Psoas muscle (tissue), 8 donors: ENCODE measurements at places on chromosomes 5 and 9.

DNA sequence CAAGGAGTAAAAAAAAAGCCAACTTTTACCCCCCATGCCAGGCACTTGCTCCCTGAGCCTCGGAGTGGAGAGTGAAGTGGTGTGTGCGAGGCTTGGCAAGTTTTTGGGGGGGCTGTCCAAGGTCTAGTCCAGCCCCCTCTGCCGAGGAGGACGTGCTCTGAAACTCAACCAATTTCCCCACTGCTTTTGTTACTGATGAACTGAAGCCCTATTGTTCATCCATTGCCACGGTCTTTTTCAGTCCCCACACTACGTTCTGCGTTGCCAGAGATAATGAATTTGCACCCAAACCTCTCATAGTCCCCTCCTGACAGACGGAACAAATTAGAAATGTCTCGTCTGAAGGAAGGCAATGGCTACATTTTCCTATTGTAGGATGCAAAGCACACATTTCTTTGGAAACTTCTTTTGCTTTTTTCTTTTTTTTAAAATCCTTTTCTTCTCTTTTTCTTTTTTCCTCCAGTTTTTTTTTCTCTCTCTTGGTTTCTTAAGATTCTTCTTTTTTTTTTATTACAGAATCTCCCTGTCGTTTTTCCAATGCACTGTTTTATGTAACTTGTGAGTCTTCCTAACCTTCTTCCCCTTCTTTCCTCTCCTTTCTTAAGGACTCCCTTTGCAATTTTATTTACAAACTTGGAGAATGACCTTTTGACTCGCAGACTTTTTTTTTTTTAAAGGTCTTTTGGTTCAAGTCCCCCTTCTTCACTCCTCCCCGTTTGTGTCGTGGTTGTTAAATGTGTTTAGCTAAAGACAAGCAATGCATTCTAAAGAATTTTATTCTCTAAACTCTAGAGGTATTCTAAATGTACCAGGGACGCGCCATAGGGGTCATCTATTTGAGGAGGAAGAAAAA, 209.5 kb downstream of the MEF2C start:
- DNase-seq = no peak

- DNase-seq = no peak
These were observed 55.3 kb downstream of the LIX1 start for GRCh38 chr5:97087138-97087537.

DNA sequence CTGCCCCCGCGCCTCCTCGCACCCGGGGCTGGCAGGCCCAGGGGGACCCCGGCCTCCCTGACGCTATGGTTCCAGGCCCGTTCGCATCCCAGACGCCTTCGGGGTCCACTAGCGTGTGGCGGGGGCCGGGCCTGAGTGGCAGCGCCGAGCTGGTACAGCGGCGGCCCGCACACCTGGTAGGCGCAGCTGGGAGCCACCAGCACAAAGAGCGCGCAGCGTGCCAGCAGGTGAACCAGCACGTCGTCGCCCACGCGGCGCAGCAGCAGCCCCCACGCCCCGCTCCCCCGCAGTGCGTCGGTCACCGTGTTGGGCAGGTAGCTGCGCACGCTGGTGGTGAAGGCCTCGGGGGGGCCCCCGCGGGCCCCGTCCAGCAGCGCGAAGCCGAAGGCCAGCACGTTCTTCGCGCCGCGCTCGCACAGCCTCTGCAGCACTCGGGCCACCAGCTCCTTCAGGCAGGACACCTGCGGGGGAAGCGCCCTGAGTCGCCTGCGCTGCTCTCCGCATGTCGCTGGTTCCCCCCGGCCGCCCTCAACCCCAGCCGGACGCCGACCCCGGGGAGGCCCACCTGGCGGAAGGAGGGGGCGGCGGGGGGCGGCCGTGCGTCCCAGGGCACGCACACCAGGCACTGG, 548 bp downstream of the TERT start:
- no peak for DNase-seq

DNA sequence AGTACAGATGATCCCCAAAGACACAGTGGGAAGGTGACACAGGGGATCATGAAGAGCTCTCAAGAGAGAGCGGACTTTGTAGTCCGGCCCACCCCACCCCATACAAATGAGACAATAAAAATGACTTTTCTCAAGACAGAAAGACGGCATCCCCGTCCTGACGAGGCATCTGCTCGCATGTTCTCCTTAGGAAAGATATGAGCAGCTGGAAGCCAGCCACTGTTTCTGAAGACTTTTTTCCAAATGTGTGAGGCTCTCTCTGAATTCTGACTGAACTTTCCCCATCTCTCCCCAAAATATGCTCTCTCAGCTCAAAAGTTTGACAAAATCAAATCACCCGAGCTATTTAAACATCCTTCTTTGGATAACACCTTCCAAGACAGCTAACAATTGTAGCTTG, 105.2 kb downstream of the RFK start:
- no peak for DNase-seq

- no peak for DNase-seq
These were observed 10.6 kb downstream of the HMCN2 start for GRCh38 chr9:130276121-130276520.

GRCh38 chr5:132414634-132415378, 45.3 kb downstream of the SLC22A5 start:
- DNase-seq = no peak

GRCh38 chr5:90359073-90359920, 50.3 kb downstream of the CETN3 start:
- no peak for DNase-seq

DNA sequence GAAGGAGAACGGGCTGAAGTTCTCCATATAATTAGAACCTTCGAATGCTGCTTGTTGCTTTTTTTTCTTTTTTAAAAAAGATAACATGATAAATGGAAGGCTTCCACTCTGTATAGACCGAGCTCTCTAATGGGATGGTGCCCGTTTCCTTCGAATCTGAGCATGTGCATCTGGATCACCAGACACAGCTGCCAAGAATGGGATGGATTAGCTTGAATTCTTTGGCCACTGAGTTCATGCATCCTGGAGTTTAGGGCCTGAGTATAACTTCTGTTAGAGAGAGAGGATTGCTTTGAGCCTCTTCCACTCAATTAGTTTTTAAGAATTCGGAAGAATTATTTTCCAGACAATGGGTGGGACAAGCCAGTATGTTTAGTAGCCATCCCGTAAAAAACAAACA, 93.7 kb upstream of the GDNF start:
- DNase-seq = no peak
